Panc1 (cell line): ENCODE measurements at places on chromosomes 1 and 21. TPM values are rescaled to one million over a fixed set of nuclear protein-coding genes. Genes with fewer than 3 reads are reported as not detected.
A peak's percentile ranks its signal among the peaks of the same experiment; 100 is the strongest.

DNA sequence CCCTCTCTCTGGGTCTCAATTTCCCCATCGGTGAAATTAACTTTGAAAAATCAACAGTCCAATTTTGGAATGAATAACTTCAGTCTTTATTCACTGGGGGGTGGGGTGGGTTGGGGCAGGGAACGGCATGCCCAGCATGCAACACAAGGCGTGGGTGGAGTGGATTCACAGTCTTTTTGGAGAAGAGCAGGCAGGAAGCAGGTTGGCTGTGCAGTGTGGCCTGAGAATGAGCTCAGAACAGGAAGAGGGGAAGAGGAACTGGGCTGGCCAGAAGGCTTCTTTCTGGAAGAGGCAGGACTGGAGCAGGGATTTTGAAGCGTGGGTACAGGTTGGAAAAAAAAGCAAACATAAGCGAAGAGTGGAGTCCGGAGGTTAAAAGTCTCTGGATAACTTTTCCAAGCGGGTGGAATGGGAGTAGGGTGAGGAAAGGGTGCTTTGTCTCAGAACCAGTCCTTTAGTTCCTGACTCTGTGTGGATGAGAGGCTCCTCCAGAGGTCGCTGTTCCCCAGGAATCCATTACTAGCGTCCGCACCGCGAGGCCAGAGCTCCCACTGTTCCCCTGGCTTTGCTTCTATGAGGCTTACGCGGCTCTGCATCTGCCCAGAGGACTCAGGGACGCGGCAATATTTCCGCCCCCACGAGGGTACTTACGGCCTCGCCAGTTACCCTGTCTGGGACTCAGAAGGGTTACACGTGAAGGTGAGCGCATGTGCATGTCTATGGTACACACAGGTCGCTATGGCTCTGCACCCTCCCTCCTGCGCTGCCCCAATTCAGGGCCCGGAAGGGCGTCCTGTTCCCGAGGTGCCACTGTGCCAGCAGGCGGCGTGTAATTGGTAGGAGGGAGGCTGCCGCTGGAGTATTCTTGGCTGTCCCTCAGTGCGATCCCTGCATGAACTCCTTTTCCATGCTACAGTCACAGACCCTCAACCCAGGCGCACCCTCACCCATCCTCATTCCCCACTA is 5.5 kb upstream of the FOXD2 start:
- DNase-seq, result no peak

GRCh38 chr21:8994640-8995511 is 1526.5 kb upstream of the TPTE start:
- DNase-seq, result peak; percentile 73

Gene S100A3
- total RNA-seq, result 12.0 TPM

DNA sequence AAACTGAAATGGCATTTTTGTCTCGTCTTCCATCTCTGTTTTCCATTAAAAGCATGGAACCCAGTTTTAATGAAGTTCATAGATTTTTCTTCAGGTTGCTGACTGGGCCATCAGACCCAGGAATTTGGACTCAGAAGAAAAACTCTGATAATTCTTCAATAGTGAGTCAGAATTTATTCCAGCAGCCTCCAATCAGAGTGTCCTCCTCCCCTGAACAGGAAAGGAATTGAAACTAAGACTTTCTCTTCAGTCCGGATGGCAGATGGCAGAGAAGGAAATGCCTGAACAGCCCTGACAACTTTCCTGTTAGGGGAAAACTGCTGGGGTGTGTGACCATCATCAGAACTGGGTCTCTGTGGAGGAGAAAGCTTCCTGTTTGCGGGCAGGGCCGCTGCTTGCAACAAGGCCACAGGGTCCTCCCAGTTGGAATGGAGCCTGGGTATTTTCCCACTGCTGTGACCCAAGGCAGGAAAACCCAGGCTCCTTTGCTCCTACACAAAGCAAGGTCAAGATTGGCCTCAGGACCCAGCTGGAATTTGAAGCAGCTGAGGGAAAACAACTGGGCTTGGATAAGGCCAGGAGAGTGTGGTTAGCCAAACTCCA is 20.7 kb downstream of the CD34 start:
- no peak for DNase-seq

GRCh38 chr1:245493029-245493428 is 338.2 kb downstream of the KIF26B start:
- no peak for DNase-seq

DNA sequence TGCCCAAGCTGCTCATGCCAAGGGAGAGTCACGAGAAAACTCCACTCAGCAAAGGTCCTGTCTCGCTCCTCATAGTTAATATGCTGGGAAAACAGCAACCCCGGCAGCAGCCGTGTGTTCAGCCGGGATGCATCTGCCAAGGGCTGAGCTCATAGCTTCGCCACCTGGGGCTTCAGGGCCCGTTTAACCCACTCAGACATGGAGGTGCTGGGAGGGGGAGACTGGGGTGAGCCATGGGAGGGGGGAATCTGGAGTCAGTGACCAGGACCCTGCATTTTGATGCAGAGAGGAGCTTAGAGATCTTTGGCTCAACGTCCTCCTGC is 283.4 kb downstream of the PTPRU start:
- no peak for DNase-seq

DNA sequence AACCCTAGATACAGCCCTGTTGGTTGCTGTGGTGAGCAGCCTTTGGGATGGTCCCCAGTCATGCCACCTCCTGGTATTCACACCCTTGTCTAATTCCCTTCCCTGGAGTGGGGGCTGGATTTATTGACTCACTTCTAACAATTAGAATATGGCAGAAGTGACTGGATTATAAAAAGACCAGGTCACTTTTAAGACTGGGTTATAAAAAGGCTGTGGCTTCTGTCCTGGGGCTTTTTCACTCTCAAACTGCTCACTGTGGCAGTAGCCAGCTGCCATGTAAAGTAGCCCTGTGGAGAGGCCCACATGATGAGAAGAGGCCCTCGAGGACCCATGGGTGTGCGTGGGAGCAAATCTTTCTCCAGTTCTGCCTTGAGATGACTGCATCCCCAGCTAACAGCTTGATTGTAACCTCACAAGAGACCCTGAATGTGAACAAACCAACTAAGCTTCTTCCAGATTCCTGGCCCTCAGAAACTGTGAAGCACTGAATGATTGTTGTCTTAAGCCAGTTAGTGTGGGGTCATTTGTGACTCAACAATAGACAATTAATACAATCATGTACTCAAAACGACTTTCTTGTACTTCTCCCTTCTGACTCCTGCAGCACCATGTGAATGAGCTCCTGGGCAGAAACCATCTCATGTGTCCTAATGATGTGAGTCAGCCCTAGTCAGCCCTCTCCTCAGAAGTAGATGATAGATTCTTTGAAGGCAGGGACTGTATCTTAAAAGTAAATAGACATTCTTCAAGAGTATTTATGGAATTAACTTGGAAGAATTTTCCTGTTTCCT is 234.9 kb downstream of the TNR start:
- DNase-seq, result no peak

DNA sequence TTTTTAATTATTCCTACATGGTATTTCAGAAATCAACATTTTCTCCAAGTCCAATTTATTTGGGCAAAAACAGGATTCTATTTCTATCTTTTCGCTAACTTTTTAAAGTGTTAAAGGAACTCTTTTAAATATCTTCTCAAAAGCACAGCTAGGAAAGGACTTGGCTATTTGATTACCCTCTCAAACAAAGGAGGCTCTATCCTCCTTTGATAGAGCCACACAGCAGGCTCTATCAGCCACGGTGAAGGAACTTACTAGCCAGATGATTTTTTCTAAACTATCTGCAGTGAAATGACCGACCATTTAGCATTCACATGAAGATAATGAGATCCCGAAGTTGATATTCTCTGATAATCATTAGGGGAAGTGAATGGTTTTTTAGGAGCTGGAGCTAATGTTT is 9.1 kb downstream of the ANGPTL7 start:
- DNase-seq, result no peak

DNA sequence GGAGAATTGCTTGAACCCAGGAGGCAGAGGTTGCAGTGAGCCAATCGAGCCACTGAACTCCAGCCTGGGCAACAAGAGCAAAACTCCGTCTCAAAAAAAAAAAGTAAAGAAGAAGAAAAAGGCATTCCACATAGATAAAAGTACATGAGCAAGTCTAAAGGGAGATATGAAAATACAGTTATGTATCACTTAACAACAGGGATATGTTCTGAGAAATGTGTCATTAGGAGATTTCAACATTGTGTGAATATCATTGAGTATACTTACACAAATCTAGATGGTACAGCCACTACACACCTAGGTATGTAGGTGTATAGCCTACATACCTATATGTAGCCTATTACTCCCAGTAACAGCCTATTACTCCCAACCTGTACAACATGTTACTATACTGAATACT is 12.7 kb downstream of the ARNT start:
- no peak for DNase-seq

DNA sequence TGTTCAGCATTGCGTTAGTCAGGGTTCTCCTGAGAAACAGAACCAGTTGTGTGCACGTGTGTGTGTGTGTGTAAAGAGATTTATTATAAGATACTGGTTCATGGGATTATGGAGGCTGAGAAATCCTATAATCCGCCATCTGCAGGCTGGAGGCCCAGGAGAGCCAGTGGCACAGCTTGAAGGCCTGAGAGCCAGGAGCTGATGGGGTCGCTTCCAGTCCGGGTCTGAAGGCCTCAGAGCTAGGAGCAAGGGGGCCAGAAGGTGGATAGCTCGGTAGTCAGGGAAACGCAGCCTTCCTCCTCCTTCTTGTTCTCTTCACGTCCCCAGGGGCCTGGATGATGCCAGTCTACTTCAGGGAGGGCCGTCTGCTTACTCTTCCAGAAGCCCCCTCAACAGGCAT is 37.7 kb downstream of the FAAP20 start:
- no peak for DNase-seq

GRCh38 chr1:212432272-212432660 is 454 bp upstream of the NENF start:
- no peak for DNase-seq

Gene CFAP57
- 0.69 TPM for total RNA-seq

DNA sequence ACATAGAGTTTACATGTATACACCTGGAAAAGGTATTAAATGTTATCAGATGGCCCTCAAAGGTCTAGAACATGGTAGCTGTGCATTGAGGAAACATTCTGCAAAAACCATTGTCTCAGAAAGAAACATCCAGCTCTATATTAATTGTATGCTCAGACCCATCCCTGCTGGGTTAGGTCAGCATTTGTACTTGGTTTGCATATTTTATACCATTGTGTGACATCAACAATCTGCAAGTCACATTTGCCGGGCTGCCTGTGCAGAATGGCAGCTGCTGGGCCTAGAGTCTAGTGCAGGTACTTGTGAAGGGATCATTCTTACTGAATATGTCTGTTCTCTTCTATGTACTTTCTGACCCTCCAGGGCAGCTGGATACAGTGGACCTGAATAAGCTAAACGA is 43.9 kb upstream of the LAMC2 start:
- no peak for DNase-seq

GRCh38 chr1:181429462-181429861 is 53.9 kb upstream of the CACNA1E start:
- no peak for DNase-seq

- no peak for DNase-seq
Measured at GRCh38 chr1:211183747-211184313, 49.9 kb upstream of the KCNH1 start.

DNA sequence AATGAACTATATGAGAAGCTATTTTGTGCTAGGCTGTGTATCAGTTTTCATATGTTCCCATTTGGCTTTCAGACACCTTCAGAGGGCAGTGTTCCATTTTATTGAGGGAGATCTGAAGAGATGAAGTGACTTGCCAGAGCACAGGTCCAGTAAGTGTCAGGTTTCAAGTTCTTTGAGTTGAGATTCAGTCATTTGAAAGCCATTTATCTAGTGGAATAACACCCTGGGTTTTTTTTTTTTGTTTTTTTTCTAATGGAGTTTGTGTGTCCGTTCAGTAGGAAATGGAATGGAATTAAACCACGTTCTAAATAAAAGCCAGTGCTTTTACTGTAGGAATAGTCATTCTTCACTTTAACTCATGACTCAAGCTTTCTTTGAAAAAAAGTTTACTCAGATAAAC is 652.9 kb upstream of the USP24 start:
- DNase-seq, result no peak

Gene C1orf226
- 38.4 TPM for total RNA-seq

GRCh38 chr1:67126111-67126746 is 8.5 kb downstream of the C1orf141 start:
- no peak for DNase-seq

GRCh38 chr1:15678578-15678977 is 5.5 kb upstream of the PLEKHM2 start:
- no peak for DNase-seq

Gene ANKRD35
- total RNA-seq, result not detected

- DNase-seq, result no peak
Measured at GRCh38 chr1:1037366-1038327, 17.7 kb downstream of the AGRN start.

Gene KIF26B
- 0.33 TPM for total RNA-seq

- DNase-seq, result no peak
Measured at GRCh38 chr1:18385239-18385790, 95.4 kb upstream of the KLHDC7A start.

Gene PLD5
- not detected for total RNA-seq

Gene FCER1G
- total RNA-seq, result 0.77 TPM

DNA sequence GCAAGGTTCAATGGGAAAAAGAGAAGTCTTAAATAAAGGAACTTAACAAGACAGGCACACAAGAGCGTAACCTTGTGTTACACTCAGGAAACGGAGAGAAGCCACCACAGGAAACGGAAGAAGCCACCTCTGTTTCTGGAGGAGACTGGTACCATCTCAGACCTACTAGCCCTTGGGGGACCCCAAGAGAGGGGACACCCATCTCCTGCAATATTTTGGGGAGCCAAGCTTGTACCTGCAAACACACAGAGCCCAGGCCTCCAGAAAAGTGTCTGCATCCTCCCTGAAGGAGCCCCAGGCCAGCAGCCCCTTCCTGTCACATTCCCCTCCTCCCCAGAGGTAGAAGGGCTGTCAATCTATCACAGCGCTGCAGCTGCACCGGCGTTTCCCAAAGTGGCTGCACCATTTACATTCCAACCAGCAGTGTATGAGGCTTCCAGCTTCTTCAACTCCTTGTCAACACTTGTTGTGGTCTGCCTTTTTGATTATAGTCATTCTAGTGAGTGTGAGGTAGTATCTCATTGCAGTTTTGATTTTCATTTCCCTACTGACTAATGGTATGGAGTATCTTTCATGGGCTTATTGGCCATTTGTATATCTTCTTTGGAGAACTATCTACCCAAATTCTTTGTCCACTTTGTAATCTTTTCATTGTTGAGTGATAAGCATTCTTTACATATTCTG is 23.0 kb upstream of the PADI1 start:
- DNase-seq, result no peak

- DNase-seq, result no peak
Measured at GRCh38 chr1:63087966-63088365, 234.4 kb upstream of the FOXD3 start.

GRCh38 chr1:216542263-216542662 is 119.0 kb upstream of the USH2A start:
- DNase-seq, result no peak
